GM19239 (cell line): ENCODE measurements at places on chromosomes 4 and X.

GRCh38 chrX:134294548-134294947 lies 57.6 kb downstream of the CCDC160 start:
- DNase-seq, result no peak

DNA sequence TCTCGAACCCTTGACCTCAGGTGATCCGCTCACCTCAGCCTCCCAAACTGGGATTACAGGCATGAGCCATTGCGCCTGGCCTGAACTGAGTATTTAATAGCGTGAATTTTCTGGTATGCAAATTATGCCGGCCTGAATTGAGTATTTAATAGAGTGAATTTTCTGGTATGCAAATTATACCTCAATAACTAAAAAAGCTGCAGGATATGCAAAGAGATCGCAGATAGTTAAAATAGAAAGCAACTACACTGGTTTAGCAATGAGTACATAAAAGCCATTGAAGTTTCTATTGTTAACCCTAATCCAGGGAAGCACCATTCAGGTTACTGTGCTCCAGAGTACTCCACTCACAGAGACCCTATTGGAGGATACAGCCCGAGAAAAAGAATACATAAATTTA lies 22.8 kb downstream of the FBXW7 start:
- no peak for DNase-seq

DNA sequence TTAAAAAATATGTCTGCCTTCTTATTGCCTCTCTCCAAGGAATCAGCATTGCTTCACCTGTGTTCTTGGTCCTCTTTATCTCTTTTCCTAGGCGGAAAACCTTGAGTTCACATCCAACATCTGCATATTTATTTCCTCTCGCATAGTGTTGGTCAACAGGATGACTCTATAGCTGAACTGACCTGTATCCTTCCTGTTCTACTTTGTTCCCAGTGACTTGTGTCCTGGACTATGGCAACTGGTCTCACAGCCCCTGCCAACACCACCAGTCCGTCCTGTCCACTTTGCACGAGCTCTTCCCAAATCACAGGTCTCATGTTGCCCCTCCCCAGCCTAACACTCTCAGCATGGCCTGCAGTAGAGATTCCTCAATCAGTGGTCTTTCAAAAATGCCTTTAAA lies 2.0 kb downstream of the DIPK2B start:
- DNase-seq, result no peak

DNA sequence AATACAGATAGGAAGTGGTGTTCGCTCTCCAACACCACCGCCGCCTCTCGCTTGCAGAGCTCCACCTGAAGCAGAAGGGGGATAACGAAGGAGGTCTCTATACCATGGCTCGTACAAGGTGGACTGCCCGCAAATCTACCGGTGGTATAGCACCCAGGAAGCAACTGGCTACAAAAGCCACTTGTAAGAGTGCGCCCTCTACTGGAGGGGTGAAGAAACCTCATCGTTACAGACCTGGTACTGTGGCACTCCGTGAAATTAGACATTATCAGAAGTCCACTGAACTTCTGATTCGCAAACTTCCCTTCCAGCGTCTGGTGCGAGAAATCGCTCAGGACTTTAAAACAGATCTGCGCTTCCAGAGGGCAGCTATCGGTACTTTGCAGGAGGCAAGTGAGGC lies 5.2 kb upstream of the BMP15 start:
- DNase-seq, result no peak

DNA sequence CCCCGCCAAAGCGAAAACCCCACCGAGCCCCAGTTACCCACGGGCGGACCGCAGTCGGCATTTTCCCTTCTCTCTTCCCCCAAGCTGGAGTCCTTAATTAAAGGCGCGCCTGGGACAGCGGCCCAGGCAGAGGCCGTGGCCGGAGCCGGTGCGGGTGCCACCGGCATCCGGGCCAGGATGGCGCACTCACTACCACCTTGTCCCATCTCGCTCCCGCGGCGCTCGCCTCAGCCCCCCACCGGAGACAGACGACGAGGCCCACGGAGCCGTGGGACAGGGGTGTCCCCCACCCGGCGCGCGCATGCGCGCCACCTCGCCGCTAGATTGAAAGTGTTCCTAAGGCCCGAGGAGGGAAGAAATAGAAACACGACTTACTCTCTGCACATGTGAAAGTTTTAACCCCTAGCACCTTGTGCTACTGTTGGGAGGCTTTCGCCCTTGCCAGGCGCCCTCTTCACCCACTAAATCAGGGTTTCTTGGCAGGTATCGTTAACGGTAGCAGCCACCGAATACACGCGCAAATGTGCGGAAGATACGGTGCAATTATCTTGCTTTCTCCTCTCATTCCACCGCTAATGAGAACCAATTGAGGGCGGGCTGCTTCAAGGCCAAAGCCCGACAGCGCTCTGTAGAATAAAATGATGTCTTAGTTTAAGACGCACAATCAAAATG lies 64.3 kb upstream of the CCDC160 start:
- DNase-seq, result no peak

DNA sequence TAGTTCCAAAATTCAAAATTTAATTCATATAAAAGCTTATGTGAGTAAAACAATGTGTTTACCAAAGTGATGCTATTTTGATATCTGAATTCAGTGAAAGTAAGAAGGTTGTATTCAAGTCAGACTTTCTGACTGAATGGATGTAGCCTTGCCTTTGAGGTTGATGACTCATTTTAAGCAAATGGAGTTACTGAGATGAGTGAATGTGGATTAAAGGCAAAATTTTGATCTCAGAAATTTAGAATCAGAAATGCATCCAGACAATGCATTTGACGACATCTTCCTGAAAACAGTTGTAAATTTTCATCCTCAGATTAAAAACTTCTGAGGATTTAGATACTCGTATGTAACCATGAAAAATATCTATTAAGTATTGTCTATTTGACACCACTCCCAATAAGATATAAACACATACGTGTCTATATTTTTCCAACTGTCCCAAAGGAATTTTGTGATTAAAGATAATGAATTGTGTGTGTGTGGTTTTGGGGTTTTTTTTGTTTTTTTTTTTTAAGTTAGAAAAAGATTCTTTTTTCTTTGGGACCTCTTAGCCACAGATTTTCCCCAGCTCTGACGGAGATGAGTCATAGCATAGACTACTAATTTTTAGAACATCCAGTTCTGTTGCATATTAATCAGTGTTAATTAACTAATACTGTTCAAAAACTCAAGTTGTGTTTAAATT lies 34.4 kb downstream of the NFKB1 start:
- no peak for DNase-seq

DNA sequence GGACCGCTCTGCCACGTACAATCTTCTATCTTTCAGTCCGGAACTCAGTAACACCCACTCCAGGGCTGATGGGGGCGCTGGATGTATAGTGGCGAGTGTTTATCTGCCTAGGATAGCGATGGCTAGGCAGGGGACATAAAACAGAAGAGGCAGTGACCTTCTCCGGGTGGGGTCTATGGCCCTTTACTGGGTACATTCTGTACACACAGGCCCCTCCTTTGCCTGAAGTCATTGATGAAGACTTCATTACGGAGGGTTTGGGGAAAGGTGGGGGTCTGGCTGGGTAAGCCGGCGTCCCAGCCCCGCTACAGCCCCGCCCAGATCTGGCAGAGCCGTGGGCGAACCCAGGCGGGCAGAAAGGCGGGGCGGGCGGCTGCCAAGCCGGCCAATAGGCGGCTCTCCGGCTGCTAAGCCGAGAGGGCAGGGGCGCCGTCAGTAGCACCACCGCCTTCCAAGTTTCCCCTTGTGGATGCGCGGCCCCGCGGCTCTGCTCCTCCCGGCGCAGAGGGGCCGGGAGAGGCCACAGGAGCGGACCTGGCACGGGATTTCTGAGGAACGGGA lies at the start of gene CHST7:
TSS of gene CHST7 (plus strand) at position 435 of the 561 bp plus-strand sequence. CDS start 167 bp downstream, outside the sequence.
- no peak for DNase-seq

DNA sequence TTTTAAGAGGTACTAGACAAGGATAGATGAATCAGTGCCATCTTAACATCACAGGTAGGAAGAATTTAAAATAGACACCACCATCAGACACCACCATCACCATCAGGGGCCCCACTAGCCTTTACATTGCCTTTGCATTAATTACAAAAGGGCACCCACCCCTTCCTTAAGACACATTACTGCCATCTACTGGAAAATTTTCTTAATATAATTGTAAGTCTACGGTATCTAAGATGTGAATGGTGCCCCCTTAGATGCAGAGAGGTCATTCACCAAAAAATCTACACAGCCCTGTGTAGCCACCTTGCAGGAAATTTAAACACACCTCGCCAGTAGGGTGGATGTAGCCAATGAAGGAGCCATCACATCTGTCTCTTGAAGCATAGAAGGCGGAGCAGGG lies 184.1 kb downstream of the MID1IP1 start:
- DNase-seq, result peak; percentile 7

DNA sequence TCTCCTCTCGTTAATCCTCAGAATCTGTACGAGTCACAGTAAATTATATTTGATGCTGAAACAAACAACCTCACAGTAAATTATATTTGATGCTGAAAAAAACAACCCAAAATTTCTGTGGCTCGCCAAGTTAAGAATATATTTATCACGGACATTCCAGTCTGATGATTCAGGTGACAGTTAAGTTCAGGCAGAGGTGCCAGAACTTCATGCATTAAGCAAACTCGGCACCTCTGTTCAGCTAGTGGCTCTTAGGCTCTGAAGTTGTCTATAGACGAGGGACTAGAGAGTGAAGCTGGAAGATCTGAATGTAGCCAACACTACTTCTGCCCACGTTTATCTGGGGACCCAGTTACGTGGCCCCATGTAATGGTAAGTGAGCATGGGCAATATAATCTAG lies 132.2 kb upstream of the AGA start:
- DNase-seq, result no peak

- DNase-seq, result no peak
Observed at GRCh38 chr4:105148356-105148755, 1.7 kb downstream of the TET2 start.

DNA sequence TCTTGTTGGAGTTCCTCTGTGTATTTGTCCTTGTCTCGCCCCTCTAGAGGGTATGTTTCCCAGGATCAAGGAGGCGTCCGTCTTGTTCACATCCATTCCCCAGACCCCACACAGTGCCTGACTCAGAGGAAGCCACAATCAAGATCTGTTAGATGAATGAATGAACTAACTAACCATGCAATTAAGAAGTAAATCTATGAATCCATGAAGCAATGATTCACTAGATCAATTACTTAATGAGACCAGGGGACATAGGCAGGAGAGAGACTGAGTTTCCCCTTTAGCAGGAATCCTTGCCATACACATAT lies 11.9 kb downstream of the BLOC1S4 start:
- no peak for DNase-seq

DNA sequence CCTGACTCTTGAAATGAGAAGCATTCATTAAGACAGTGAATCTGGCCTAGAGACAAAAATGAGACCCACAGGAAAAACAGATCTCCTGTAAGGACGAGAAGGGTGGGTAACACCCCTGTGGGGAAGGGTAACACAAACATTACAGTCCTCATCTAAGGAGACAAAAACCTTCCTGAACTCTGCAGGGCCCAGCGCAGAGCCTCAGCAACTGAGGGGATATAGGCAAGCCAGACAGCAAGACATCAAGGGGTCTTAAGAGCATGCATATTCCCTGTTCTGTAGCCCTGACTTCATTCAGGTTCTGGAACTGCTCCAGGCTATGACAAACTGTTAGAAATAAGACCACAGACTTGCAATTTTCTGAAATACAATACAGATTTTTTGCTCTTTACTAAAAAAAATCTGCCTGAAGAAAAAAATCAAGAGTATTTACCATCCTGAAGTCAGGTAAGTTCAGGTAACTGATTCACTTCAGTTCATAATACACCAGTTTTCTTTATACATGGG lies 15.5 kb downstream of the COX18 start:
- DNase-seq, result no peak

DNA sequence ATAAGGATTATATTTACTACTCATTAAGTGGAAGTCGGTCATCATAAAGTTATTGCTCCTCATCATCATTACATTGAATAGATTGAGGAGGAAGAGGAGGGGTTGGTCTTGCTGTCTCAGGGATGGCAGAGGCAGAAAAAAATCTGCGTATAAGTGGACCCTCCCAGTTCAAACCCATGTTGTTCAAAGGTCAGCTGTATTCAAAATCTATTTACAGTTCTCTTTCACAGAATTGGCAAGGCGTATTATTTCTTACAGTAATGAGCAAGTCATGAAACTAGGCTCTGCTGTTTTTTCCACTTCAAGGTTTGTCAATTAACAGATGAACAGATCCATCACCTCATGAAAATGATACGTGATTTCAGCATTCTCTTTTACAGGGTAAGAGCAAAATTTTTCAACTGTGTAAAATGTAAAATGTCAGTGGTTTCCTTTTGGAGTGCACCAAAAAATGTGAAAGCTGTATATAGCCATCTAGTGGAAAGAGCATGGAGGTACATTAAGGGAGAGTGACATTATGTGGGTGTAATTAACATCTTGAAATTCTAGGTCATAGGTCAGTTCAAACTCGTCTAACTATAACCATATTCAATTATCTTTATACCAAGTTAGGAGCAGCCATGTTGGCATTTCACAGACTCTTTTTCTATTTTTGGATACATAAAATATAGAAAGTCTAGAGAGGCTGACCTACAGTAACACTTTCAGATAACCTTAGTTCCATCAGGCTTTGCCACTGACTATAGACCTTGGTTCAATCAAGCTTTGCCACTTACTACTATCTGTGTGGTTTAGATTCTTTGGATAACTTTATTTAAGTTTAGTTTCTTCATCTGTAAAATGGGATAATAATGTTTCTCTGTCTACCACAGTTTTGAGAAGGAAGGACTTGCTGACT lies 30.1 kb downstream of the NEIL3 start:
- peak; percentile 14 for DNase-seq
